ENCODE measurements at places on chromosomes 5 and 9. TPM values are rescaled to one million over a fixed set of nuclear protein-coding genes. Genes with fewer than 3 reads are reported as not detected.

- H3K4me1 ChIP-seq: peaks cover 12% of the 10 kb centered on the region
- DNase-seq: peak; percentile 75
- H3K4me3 ChIP-seq: no peak overlapping the region
- no peaks in the 10 kb centered on the region for H3K36me3 ChIP-seq
- no peak overlapping the region for H3K27ac ChIP-seq
- no peaks in the 10 kb centered on the region for H3K27me3 ChIP-seq
Observed at GRCh38 chr9:84315278-84315877, 25.2 kb downstream of the SLC28A3 start.

GRCh38 chr9:526904-527591, 312.4 kb downstream of the DOCK8 start:
- no peak overlapping the region for H3K4me3 ChIP-seq
- H3K27me3 ChIP-seq: no peaks in the 10 kb centered on the region
- DNase-seq: no peak
- no peaks in the 10 kb centered on the region for H3K4me1 ChIP-seq
- H3K27ac ChIP-seq: peak overlapping the region; percentile 18
- H3K36me3 ChIP-seq: no peaks in the 10 kb centered on the region

DNA sequence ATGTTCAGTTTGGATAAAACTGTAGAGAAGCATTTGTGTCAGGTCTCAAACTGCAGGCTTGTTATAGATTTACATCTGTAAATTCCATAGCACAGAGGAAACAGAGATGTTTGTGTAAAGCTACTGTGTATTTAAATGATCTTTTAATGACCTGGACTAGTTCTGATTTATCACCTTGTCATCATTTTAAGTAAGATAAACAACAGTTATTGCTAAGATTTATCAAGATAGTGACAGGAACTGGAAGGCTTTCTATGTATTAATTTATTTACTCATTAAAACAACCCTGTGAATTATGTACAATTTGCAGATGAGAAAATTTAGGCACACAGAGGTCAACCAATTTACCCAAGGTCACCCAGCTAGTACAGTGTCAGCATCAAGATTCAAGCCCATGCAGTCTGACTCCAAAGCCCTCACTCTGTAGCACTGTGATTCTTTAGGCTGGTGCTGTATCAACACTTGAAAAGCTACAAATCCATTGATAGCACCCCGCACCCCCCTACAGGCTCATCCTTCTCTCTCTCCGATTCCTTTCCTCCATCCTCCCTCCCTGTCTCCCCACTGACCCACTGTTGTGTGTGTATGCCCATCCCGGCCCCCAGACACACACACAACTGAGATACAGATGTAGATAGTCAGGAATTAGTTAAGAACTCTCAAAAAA, 184.5 kb downstream of the FBN2 start:
- no peaks in the 10 kb centered on the region for H3K4me1 ChIP-seq
- H3K27me3 ChIP-seq: no peaks in the 10 kb centered on the region
- DNase-seq: no peak
- H3K36me3 ChIP-seq: no peaks in the 10 kb centered on the region

DNA sequence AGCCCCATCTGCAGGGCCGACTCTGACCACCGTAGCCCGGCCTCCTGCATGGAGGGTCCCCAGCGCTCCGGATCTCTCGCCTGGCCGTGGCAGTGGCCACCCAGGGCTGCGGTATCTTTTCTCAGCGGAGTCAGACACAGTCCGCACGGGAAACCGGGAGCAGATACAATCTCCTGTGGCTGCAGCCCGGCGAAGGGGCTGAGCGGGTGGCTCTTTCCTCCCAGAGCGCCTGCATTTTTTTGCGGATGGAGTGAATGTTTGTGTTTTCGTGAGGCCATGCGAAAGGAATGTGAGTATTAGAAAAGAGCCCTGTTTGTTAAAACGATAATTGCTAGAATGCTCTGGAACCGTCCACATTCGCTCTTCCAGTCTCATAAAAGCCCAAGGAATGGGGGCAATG, 53.4 kb upstream of the PTCH1 start:
- no peaks in the 10 kb centered on the region for H3K36me3 ChIP-seq
- peak; percentile 53 for DNase-seq
- H3K4me3 ChIP-seq: no peak overlapping the region
- no peak overlapping the region for H3K27ac ChIP-seq

- no peak overlapping the region for H3K4me3 ChIP-seq
- no peaks in the 10 kb centered on the region for H3K27me3 ChIP-seq
- DNase-seq: no peak
- H3K4me1 ChIP-seq: no peaks in the 10 kb centered on the region
- H3K27ac ChIP-seq: no peak overlapping the region
- H3K36me3 ChIP-seq: peaks cover 44% of the 10 kb centered on the region
Observed at GRCh38 chr9:97427885-97428284, 16.0 kb downstream of the TDRD7 start.

DNA sequence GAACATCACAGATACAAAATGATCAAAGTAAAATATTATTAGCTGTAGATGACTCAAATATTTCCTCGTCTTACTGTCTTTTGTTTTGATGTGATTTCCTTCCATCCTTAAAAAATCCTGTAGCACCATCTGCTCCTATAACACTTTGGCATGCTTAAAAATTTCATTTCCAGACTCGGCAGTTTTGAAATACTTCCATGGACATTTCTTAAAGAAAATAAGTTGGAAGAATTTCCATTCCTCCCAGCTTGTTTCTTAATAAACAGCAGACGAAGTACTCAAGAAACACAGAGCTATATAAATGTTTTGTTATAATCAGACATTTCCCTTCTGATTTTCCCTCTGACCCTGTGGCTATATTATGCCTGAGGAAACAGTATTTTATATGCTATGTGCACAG, 41.2 kb upstream of the SVEP1 start:
- no peak overlapping the region for H3K27ac ChIP-seq
- no peaks in the 10 kb centered on the region for H3K27me3 ChIP-seq
- H3K4me1 ChIP-seq: no peaks in the 10 kb centered on the region
- H3K4me3 ChIP-seq: no peak overlapping the region
- DNase-seq: no peak

DNA sequence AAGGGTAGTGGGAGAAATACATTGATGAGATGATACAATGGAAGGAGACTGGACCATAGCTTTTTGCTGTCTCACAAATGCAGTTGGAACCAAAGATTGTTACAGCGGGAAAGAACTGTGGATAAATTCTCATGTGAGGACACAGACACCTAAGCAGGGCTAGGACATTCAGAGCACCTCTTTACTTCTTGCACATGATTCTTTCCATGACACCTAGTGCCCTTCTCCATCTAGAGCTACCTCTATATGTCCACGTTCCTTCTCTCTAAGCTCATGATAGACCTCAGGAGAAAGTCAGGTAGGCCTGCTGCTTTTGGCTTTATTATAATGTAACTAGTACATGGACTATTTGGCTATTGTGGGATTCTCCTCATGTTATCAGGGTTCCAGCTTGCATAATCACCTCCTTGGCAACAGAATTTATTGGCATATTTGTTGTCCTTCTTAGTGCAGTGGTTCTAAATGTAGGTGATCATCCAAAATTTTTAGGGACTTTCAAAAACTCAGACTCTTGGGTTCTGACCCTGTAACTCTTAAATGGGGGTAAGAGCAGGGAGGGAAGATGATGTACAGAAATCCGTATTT, 27.2 kb downstream of the NR3C1 start:
- H3K4me1 ChIP-seq: peaks cover 37% of the 10 kb centered on the region
- DNase-seq: no peak
- no peaks in the 10 kb centered on the region for H3K27me3 ChIP-seq
- H3K27ac ChIP-seq: no peak overlapping the region
- H3K4me3 ChIP-seq: no peak overlapping the region

SHISAL2B gene
- not detected for total RNA-seq

NOXA1 gene
- 8.7 TPM for total RNA-seq
